8988T (cell line): ENCODE measurements at places on chromosomes 1 and 21.

DNA sequence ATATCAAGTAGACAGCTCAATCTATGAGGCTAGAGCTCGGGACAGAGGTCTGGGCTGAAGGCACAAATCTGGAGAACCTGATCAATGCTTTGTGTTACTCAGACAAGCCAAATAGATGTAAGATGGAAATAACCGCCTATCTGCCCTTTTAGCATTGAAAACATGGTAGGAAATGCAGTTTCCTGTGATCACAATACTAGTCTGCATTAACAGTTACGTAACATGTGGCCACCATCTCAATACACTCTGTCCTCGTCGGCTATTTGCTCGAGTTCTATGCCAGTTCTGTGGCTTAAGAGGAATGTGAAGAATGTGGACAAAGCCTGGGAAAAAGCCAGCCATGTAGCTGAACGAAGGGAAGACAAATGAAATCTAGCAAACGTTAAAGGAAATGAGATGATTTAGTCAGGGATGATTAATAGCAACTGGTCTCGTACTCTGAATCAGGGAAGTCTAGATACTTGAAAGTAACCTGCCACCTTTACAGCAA is 73.3 kb downstream of the HSF2BP start:
- peak; percentile 27 for DNase-seq

DNA sequence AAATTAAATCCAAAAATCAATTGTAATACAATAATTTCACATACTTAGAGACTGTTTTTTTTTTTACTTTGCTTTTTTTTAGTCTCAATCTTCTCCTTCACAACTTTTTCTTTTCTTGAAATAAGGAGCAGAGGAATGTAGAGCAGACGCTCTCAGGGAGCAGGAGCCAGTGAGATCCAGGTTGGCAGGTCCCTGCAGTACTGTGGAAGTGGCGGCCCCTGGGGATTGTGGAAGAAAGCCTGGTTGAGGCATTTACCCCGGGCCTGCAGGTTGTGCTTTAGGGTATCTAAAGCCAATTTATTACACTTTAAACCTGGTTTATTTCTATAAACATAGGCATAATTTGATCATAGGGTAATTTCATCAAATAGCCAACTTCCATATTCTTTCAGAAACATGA is 748 bp upstream of the OR2AJ1 start:
- DNase-seq, result no peak

GRCh38 chr1:39818482-39818881 is 29.8 kb upstream of the BMP8B start:
- DNase-seq, result no peak

DNA sequence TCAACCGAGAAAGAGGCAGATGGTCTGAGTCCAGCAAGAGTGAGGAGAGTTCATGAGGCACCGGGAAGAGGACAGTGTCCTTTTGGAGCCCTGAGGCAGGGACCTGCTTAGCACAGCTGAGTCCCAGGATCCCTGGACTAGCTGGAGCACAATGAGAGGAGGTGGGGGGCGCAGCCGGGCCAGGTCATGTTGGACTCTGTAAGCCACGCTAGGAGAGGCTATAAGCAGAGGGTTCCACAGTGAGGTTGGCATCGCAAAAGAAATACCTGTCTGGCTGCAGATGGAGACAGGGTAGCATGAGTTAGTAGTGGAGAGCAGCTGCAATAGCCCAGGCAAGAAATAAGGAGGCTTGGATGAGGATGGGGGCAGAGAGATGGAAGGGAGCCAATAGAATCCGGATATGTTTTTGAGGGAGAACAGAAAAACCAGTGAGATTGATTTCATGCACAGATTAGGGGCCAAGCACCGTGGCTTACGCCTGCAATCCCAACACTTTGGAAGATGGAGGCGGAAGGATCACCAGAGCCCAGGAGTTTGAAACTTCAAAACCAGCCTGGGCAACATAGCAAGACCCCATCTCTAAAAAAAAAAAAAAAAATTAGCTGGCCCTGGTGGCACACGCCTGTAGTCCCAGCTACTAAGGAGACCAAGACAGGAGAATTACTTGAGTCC is 98.2 kb downstream of the DHRS3 start:
- DNase-seq, result no peak

GRCh38 chr1:98849969-98850636 is 154.6 kb downstream of the PLPPR5 start:
- no peak for DNase-seq
